Motor neuron (in vitro differentiated cells): ENCODE measurements at places on chromosomes 16 and 17. TPM values are rescaled to one million over a fixed set of nuclear protein-coding genes. Genes with fewer than 3 reads are reported as not detected.
A peak's percentile ranks its signal among the peaks of the same experiment; 100 is the strongest.

The PRKCB gene
- 0.54 and 2.0 TPM in 2 replicates for total RNA-seq

- peak; percentile 91 for ATAC-seq
Observed at GRCh38 chr17:10992106-10992880, 154.4 kb upstream of the PIRT start.

The CFAP97D1 gene
- total RNA-seq: 0.14 and 0.26 TPM in 2 replicates

DNA sequence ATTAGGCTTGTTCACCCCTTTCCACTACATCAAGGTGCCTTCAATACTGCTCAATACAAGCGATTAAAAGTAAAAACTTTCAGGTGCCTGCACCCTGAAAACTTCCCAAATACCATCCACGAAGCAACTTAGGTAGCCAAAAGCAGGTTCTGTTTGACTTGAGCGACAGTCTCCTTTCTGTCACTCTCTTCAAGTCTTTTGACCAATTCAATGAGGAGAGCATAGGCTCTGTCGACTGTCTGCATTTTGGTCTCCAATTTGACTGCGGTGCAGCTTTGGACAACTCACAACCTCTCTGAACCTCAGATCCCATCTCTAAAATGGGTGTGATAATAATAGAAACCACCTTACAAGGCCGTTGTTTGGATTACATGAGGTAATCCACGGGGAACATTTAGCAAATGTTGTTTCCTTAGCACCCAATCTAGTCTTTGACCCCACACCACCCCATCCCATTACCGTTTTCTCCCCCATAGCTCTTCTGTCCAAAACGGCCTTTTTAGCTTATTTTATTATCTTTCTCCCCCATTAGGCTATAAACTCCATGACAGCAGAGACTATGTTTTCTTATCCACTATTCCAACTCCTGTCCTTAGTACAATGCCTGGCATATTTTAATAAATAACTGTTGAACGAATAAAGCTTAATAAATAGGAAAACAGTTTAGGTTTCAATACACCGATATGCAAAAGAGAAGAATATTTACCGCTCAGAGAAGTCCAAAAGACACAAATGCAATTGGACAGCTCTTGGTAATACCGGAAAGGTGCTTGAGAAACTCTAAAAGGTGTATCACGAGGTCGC lies 999 bp downstream of the MARF1 start:
- ATAC-seq: no peak

- ATAC-seq: no peak
Observed at GRCh38 chr17:82390860-82391435, 19.4 kb downstream of the UTS2R start.

- no peak for ATAC-seq
Observed at GRCh38 chr17:2235265-2235664, 68.3 kb downstream of the SMG6 start.

The WFIKKN1 gene
- 0.15 and 0.22 TPM in 2 replicates for total RNA-seq

- ATAC-seq: no peak
Observed at GRCh38 chr17:10807704-10808128, 3.8 kb upstream of the TMEM238L start.

- no peak for ATAC-seq
Observed at GRCh38 chr17:44913676-44914075, 1.6 kb downstream of the GFAP start.

The HOXB5 gene
- 13.8 and 31.5 TPM in 2 replicates for total RNA-seq

DNA sequence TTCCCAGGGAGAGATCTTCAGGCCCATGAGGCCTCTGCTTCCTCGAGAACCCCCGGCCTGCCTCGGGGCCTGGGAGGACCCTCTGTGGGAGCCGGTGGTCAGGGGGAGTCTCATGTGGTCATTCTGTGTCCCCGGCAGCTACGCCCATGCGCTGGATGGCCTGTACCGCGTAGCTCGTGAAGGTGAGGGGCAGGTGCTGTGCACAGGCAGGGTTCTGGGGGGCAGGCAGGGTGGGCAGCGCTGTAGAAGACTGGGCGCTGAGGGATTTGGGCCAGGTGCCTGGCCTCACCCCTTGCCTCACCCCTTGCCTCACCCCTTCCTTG lies 4.6 kb downstream of the SLC25A10 start:
- no peak for ATAC-seq

DNA sequence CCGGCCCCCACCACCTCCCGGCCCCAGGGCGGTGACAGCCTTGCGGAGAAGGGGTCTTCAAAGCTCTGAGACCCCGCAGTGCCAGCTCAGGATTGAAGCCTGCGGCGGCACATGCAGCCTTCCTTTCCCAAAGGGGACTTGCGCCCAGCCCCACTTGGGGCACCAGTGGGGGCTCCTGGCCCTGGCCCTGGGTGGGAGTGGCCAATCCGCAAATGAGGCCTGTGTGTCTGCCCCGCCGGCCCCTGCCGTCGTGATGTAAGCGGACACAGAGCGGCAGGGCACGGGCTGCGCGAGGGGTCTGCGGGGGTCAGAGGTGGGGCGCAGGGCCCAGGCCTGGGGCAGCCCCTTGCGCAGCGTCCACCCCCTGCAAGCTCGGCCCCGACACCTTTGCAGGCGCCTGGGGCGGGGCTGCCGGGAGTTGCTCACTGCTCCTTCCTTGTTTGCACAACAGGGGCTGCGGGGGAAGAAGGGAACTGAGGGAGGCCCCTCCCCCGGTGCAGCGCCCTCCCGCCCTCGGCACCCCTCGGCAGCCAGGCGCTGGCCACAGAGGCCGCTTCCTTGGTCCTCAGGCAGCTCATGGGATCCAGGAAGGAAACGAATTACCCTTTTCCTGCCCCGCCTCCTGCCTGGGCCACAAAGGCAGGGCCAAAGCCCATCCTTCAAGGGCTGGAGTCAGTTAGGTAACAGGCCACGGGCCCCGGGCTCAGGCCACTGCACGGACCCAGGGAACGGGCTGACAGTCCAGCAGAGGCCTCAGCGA lies 2.9 kb downstream of the SLC16A3 start:
- ATAC-seq: peak; percentile 9

The HBA2 gene
- total RNA-seq: 0.56 and 0.92 TPM in 2 replicates

DNA sequence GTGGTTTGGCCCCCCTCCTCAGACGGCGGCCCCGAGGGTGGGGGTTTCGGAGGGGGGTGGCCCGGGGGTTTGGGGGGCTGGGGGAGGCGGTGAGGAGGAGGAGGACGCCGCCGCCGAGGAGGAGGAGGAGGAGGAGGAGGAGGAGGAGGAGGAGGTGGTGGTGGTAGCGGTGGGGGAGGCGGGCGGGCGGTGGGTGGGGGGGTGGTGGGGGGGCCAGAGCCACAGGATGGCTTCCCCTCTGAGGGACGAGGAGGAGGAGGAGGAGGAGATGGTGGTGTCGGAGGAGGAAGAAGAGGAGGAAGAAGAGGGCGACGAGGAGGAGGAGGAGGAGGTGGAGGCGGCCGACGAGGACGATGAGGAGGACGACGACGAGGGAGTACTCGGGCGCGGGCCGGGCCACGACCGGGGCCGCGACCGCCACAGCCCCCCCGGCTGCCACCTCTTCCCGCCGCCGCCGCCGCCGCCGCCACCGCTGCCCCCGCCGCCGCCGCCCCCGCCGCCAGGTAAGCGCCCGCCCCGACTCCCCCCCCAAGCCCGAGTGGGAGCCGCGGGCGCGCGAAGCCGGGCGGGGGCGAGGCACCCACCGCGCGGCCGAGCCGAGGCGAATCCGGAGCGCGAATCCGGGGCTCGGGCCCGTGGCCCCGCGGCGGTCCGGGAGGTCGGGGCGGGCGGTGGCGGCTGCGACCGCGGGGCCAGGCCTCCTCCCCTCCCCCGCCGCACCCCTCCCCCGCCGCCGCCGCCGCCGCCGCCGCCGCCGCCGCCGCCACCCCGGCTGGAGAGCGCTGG lies 3.8 kb upstream of the CHD3 start:
- ATAC-seq: no peak

GRCh38 chr17:83101805-83102480 lies 22.5 kb downstream of the METRNL start:
- no peak for ATAC-seq

DNA sequence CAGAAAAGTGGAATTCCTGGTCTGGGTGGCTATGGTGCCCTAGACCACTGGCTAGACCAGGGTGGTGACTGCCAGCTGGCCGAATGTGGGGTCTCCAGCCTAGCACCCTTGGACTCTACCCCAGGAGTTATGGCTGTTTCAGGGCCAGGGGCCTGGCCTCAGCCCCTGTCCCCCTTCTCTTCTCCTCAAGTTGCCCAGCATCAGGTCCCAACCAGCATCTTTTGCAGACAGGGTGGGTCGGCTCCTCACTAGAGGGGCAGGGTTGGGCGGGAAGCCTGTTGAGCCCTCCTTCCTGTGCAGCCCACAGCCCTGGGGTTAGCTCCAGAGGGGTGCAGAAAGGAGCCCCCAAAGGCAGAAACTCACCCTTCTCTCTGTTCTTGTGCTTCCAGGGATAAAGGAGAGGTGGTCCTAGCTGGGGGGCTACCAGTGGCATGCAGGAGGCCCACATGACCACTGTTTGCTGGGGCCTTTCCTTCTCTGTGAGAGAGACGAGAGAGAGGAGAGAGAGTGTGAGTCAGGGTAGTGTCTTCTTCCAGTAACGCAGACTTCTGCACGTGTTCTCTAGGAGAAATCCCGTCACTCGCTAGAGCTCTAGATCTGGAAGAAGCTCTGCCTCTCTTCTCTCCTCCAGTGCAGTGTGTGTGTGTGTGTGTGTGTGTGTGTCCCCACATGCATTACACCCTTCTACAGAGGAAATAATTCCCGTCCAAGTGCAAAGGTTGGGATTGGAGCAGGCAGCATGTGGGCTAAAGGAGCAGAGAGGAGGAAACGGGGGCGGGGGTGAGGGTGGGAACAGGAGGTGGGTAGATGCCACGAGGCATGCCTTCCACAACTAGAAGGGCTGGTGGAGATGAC lies 209.4 kb downstream of the SEC14L1 start:
- ATAC-seq: peak; percentile 54

The SKAP1 gene
- total RNA-seq: 6.0 and 7.1 TPM in 2 replicates

DNA sequence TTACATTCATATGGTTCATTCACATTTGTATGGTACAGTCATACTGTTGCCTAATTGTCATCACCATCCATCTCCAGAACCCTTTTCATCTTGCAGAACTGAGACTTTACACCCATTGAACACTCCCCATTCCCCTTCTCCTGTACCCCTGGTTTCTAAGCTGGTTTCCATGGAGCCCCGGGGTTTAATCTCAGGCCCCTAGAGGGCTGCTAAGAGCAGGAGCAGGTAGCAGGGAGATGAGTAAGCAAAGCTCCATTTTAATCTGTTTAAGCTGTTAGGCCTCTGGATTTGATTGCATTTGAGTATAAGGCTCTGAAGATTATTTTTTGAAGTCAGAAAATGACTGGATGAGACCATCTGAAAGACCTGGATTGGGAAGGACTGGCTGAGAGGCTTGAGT lies 68.5 kb upstream of the RPL38 start:
- ATAC-seq: no peak

The CD300LB gene
- total RNA-seq: 1.7 TPM in 1 of 2 replicates, not detected in the other

DNA sequence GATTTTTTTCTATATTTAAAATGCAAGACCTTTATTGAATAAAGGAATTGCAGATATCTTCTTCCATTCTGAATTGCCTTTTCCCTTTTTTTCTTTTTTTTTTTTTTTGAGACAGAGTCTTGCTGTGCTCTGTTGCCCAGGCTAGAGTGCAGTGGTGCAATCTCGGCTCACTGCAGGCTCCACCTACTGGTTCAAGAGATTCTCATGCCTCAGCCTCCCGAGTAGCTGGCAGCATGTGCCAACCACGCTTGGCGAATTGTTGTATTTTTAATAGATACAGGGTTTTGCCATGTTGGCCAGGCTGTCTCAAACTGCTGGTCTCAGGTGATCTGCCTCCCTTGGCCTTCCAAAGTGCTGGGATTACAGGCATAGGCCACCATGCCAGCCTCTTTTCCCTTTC lies 151.5 kb downstream of the CEP112 start:
- no peak for ATAC-seq

DNA sequence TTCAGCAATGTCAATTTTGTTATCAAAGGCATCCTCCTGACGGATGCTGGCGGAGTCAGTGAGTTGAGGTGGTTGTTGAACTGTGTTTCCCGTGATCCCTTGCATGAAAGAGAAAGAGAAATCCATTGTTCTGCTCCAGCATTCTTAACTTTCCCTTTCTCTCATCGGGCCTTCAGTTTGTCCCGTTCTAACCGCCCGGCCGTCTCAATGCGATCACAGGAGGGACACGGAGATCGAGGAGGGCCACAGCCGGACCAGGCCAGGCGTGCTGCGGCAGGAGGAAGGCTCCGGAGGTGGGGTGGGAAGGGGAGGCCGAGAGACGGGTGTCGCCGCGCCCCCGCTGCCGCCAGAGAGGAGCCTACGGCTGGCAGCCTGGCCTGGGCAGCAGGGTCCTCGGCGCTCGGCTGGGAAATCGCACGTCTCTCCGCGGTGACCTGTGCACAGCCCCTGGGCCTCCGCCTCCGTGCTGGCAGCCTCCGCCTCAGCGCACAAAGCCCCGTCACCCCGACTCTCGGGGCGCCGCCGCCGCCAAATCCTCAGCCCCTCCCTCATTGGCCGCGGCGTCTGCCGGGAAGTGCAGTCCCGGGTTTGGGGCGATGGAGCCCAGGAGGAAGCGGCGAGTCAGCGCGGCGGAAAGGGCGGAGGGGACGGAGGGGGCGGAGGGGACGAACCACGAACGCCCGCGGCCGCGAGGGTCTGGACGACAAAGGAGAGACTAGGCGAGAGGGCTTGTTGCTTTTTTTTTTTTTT lies 38.1 kb downstream of the SOST start:
- ATAC-seq: peak; percentile 88

DNA sequence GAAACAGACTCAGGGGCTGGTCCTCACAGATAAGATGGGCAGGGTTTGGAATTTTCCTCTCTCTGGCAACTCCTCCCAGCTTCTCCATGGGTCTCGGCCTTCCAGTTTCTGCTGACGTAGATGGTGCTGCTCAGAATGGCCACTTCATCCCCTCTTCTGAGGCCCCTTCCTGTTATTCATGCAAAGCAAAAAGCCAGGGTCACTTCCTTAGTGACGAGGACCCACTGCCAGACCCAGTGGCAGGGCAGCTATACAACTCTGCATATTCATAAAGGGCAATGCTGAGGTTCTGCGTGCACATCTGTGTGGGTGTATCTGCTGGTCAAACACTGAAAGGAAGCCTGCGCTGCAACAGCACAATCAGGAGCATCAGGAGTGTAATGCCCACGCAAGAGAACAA lies 108.8 kb downstream of the WSCD1 start:
- ATAC-seq: no peak

DNA sequence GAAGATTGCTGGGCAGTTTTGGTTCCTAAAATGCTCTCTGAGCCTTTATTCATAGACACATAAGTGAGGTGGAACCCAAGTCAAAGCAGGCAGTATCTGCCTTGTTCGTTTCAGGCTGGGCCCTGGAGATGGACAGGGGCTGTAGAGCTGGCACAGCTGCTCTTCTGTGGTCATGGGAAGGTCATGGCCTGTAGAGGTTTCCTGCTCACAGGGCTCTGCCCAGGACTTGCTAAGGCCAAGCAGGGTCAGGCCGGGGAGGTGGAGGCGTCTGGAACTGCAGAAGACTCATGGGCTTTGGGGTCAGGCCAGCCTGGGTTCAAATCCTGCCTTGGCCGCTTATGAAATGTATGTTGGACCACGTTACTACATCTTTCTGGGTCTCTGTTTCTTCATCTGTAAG lies 50.2 kb downstream of the IRX5 start:
- ATAC-seq: no peak

The FOXJ1 gene
- total RNA-seq: 1.7 and 2.3 TPM in 2 replicates

The TOM1L1 gene
- 5.4 and 6.8 TPM in 2 replicates for total RNA-seq

- peak; percentile 1 for ATAC-seq
Observed at GRCh38 chr17:75774991-75775668, 9.5 kb upstream of the UNK start.

- ATAC-seq: no peak
Observed at GRCh38 chr17:4043862-4044261, 79.6 kb upstream of the ATP2A3 start.
